Stimulated activated CD4-positive, alpha-beta T cell treated with anti-CD3 and anti-CD28 coated beads, Interleukin-12 subunit alpha, Interleukin-12 subunit beta, amount 100 ng/mL, for 24 hours (primary cell): ENCODE measurements at places on chromosomes 7 and 10.

GRCh38 chr7:135843214-135843613, 94.6 kb upstream of the FAM180A start:
- no peak for DNase-seq

GRCh38 chr7:74625446-74625845, 32.1 kb upstream of the GTF2I start:
- no peak for DNase-seq

DNA sequence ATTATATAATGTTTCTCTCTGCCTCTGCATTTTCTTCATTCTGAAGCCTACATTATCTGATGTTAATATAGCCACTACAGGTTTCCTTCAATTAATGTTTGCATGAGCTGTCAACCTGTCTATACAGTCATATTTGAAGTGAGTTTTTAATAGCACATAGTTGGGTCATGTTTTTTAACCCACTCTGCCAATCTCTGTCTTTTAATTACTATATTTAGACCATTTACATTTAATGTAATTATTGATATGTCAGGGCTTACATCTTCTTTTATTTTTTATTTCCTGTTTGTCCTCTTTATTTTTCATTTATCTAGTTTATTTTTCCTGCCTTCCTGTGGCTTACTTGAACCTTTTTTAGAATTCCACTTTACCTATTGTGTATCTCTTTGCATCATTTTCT, 124.3 kb upstream of the PDE1C start:
- no peak for DNase-seq

DNA sequence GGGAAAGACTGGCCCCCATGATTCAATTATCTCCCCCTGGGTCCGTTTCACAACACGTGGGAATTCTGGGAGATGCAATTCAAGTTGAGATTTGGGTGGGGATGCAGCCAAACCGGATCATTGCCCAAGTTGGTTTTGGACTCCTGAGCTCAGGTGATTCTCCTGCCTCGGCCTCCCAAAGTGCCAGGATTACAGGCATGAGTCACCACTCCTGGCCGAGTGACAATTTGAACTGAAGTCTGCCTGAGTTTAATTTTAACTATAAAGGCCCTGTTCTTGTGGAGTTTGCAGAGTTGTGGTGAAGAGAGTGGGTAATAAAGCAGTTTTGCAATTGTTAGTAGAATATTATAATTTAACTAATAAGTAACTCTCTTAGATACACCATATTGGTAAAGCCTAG, 78.3 kb downstream of the GALNT17 start:
- no peak for DNase-seq

DNA sequence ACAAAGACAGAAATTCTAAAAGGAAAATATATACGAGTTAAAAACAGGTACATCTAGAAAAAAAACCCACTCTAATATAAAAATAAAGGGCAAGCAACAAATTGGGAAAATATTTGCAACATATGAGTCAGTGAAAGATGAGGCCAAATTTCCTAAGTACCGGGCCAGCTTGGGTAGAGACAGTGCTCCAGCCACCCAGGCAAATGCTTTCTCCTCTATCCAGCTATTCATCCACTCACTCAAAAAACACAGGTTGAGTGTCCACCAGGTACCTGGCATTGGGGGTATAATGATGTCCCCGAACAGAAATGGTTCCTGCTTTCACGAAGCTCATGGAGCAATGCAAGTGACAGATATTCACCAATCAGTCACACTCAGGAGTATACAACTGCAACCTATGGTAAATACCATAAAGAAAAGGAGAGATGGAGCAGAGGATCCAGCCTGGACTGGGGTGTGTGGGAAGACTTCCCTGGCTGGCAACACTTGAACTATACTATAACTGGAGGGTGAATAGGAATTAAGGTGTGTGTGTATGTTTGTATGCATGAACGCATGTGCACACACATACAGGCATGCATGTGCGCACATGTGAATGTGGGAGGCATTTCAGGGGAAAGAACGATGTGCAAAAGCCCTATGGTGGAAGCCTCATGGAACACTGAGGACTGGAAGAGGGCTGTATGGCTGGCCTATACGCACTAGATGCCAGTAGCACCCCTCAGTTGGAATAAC, 2.3 kb downstream of the ARHGAP22 start:
- DNase-seq, result no peak

- no peak for DNase-seq
Observed at GRCh38 chr10:113438652-113439051, 114.2 kb upstream of the HABP2 start.

DNA sequence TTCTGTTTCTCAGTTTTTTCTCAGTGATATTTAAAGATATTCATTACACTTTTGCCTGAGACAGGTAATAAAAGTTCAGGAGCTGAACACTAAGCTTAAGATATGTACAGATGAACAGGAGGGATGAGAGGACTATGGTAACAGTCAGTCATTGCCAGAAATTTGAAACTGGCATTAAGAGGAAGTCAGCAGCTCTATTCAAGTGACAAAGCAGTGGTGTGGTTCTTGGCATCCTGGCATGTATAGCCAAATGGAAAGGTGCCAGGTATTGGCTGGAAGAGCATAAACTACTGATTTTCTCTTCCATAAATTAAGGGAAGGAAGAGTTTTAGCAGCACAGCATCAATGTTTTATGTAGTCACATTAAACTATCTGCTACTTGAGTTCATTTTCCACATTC, 22.7 kb downstream of the HOXA1 start:
- no peak for DNase-seq

- no peak for DNase-seq
Observed at GRCh38 chr7:81698965-81699364, 70.9 kb downstream of the HGF start.

- no peak for DNase-seq
Observed at GRCh38 chr7:156003220-156004162, 191.2 kb upstream of the SHH start.

DNA sequence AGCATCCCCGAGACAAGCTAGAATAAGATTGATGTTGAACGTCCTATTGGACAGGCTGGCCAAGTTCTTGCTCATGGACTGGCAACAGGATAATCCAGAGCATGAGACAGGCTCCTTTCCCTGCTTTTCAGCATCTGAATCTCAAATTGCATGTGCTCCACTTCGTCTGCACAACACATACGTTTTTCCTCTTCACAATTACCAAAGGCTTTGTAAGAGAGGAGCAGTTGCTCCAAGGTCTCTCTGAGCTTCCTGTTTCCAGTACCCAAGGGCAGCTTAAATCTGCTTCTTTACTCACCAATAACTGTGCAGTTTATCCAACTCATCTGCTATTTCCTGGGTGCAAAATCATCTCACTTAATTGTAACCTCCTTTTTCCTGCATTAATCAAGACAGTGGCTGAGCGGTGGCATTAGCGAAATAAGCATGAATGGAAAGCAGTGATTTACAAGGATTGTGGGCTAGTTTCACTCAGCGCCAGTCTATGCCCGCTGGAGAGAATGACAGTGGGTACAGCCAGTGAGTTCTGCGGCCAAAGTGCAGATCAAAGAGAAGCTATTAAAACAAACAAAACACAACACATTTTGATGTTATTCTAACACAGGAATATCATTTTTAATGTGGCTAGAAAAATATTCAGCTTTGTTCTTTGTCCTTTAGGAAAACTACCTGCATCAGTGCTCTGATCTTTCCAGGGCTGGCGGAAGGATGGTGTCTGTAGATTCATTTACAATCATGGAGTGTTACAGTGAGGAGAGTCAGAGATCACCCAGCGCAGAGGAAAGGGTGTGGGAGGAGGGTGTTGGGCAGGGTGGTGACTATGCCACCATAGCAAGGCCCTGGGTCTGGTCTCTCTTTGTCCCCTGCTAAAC, 79.8 kb downstream of the CHN2 start:
- no peak for DNase-seq

DNA sequence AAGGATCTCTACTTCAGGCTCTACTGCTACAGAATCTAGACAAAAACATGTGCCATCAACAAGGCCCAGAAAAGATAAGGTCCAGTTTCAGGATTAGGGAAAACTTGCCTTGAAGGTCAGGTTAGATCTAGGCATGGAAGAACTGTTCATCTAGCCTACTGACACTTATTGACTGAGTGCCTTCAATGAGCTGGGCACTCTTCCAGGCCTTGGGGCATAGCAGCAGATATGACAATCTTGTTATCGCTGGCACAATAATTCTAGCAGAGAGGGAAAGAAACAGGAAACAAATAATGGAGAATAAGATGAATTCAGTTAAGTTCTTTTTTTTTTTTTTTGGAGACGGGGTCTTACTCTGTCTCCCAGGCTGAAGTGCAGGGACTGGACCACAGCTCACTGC, 71.6 kb downstream of the ADCYAP1R1 start:
- no peak for DNase-seq

GRCh38 chr10:11113156-11113555, 95.5 kb downstream of the CELF2 start:
- no peak for DNase-seq

DNA sequence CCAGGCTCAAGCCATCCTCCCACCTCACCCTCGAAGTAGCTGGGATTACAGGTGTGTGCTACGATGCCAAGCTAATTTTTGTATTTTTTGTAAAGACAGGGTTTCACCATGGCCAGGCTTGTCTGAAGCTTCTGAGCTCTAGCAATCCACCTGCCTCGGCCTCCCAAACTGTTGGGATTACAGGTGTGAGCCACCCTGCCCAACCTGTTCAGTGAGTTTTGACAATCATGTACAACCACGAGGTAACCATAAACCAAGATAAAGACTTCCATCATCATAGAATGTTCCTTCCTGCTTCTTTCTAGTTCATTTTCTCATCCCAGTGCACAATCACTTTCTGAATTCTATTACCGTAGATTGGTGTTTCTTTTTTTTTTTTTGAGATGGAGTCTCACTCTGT, 30.5 kb upstream of the MKRN1 start:
- DNase-seq, result no peak

GRCh38 chr10:100734295-100735086, 10.9 kb upstream of the PAX2 start:
- no peak for DNase-seq

DNA sequence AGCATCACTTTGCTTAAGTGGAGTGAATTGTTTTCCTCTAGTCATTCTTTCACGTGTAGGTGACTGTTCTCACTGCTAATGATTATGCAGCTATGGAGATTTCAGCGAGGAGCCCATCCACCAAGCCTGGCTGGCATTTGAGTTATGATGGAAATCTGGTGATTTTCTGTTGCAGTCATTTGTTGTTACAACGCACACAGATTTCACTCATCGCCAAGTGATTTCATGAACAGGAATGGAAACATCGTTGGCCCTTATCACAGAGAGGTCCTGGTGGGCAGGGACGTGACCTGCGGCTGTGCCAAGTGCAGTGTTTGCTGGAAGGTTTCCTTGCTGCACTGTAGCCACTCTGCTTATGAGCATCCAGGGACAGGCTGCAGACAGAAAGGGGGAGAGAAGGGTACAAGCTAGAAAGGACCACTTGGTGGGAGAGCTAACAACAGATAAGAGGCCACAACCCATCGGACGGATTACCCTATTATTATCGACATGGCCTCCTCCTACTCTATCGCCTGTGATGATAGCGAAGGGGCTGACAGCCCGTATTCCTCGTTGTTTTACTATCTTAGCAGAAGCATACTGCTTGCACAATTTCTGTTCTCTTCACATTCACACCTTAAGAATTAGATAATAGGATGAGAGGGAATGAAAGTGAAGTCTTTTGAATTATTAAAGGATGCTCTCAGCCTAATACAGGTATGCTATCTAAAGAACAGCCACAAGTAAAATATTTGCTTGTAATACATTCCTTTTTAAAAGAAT, 99.0 kb upstream of the PITRM1 start:
- DNase-seq, result no peak

DNA sequence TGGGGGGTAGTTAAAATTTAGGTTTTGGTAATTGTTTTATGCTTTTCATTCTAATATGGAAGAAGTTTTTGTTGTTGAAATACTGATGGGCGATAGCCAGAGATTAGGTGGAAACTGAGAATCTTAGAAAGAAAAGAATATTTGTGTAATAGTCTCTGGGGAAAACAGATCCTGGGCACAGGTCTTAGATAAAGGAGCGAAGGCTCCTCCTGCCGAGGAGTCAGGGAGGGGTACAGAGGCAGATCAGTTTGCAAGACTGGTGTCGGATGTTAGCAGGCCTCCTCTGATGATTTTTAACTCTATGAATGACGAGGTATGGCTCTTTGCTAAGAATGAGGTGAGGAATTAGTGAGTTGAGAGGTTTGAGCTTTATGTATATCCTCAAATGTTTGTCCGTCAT, 339.7 kb downstream of the HGF start:
- no peak for DNase-seq

- no peak for DNase-seq
Observed at GRCh38 chr10:5893321-5893720, 3.3 kb downstream of the FBH1 start.

GRCh38 chr10:30114881-30115625, 55.7 kb upstream of the JCAD start:
- DNase-seq, result no peak

- no peak for DNase-seq
Observed at GRCh38 chr7:85719981-85720953, 533.4 kb upstream of the SEMA3D start.

- DNase-seq, result no peak
Observed at GRCh38 chr10:114038819-114039218, 4.8 kb upstream of the ADRB1 start.

GRCh38 chr7:93156884-93157283, 8.7 kb upstream of the SAMD9L start:
- DNase-seq, result no peak

DNA sequence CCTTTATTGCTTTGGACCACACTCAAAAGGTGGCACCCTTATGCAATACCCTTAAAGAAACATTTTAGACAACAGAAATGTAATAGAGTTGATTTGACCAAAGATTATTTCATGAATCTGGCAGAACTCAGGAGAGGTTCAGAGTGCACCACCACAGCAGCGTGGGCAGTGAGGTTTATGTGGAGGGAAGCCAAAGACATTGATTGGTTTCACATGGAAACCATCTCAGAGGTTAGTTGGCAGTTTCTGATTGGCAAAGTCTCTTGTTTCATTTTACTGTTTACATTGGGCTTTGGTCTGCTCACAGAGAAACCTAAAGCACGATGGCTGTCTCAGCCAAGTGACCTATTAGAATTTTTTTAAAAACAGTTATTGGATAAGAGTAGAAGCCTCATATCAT, 101.3 kb downstream of the SDHAF3 start:
- DNase-seq, result no peak

DNA sequence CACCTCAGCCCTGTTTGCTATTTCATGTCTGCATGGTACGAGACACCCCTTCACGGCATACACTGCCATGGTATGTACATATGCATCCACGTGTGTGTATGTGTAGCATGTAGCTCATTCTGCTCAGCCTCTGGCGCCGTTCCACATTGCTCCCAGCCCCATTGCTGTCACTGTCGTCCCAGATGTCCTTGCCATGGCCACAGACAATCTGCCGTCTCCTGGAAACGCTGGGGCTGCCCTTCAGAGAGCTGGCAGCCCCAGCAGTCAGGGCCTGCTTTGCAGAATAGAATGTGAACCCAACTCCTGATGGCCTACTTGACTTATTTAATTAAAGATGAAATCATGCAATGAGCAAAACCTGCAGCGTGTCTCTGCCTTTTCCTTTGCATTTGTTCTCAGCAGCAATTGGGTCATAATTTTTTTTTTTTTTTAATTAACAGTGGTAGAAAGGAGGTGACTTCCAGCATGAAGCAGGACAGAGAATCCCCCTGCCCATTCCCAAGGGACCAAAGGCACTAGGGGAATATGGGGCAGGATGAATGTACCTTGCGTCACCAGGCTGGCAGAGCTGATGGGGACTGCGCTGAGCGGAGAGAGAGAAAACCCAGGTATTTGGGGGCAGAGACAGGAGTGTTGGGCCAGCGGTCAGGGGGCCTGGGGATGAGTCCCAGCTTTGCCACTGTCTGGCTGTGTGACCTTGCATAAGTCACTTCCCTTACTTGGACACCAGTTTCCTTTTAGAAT, 49.2 kb downstream of the CHST3 start:
- no peak for DNase-seq

GRCh38 chr10:69851306-69851705, 49.6 kb downstream of the COL13A1 start:
- no peak for DNase-seq
